ENCODE measurements at places on chromosomes 3 and 15.

GRCh38 chr15:52584414-52584813, 15.6 kb upstream of the ARPP19 start:
- no peak for DNase-seq

DNA sequence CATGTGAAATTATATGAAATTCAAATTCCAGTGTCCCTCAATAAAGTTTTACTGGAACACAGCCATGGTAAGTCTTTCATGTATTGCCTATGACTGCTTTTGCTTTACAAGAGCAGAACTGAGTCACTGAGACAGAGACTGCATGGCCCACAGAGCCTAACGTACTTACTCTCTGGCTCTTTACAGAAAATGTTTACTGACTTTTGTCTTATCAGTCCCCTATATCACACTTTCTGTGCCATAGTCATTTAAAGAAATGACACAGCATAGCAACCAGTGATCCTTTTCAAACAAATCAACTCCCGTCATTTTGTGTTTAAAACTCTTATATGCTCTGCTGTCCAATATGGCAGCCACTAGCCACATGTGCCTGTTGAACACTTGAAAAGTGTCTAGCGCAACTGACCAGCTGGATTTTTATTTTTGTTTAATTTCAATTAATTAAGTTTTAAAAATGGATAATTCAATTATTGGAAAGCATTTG, 129.7 kb upstream of the CDIN1 start:
- DNase-seq, result no peak

DNA sequence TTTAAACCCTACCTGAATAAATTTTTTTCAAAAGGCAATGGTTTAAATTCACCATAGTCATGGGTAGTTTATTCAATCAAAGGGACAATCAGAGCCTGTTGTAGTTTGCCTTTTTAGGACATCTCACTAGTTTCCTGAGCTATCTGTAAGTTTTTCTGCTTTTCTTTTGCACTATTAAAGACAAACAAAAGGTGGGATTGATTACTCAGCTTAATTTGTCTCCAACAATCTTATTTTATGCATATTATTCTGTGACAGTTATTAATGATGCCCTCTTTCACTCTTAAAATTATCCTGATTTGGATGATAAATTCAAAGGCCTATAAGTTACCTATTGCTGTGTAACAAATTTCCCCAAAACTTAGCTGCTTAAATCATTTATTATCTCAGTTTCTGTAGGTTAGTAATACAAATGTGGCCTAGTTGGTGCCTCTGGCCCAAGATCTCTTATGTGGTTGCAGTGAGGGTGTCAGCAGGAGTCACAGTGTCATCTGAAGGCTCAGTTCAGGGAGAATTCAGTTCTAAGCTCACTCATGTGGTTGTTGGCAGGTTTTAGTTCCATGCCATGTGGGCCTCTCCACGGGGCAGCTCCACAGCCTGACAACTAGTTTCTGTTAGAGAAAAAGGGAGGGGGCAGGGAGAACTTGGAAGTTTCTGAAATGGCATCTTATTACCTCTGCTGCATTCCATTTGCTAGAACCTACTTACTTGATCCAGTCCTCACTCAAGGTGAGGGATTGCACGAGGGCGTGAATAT, 16.0 kb downstream of the ARMC8 start:
- no peak for DNase-seq

GRCh38 chr3:152331998-152332397, 63.3 kb downstream of the MBNL1 start:
- DNase-seq, result no peak

DNA sequence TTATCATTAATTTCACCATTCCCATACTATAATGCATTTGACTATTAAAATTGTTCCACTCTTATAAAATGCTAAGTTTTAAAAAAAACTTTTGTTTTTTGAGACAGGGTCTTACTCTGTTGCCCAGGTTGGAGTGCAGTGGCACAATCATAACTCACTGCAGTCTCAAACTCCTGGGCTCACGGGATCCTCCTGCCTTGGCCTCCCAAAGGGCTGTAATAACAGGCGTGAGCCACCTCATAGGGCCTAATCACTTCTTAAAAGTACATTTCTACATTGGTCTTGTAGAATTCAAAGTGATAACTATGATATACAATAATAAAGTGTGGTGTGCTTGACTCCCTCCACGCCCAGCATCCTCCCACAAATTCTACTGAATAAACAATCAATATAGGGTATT, 3.0 kb downstream of the DENND4A start:
- DNase-seq, result no peak

DNA sequence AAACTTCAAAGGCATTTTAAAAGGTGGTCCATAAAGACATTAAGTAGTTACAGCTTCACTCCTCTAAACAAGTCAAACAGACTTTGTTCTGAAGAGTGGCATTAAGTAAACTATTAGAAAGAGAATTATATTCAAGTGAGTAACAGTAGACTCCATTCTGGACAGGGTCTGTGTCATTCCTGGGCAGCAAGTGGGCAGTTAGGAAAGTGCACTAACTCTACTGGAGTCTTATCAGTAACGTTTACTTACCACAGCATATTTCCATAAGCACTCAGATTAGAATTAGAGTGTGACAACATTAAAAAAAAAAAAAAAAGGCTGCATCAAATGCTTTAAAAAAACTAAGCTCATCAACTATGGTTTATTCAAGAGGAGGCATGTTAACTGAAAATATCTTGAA, 10.6 kb downstream of the UBR1 start:
- DNase-seq, result no peak

DNA sequence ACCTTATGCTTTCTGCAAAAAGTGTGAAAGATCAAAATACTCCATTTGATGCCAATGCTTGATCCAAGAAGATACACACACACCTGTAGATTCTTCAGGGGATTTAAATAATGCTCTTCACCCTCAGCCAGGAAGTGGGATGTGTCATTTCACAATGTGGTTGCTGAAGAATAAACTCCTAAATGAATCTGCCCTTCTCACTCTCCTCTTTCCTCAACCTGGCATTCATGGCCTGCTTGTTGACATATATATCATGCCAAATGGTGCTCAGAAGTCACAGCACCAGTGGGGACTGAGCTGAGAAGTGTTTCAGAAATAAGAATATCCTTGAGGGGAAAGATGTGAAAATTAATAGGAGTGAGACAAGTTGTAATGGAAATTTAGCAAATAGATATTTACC, 146.6 kb upstream of the ARHGEF26 start:
- no peak for DNase-seq

- no peak for DNase-seq
Observed at GRCh38 chr15:98676586-98677270, 28.4 kb downstream of the IGF1R start.

DNA sequence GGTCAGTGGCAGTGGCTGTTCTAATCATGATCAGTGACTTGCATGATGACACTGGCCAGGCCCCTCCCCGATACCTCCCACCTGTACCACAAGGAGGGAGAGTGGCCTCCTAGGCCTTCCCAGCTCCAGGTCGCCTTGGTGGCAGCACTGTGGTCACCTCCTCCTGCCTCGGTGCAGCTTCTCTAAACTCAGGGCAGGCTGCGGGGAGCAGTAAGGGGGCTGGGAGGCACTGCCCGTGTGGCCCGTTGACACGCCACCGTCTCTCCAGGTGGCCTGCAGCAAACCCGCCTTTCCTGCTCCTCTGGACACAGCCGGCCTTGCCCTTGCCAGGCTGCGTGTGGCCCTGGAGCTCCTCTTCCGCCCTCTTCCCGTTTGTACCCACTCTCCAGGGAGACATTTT, 184.1 kb downstream of the XXYLT1 start:
- DNase-seq, result no peak

DNA sequence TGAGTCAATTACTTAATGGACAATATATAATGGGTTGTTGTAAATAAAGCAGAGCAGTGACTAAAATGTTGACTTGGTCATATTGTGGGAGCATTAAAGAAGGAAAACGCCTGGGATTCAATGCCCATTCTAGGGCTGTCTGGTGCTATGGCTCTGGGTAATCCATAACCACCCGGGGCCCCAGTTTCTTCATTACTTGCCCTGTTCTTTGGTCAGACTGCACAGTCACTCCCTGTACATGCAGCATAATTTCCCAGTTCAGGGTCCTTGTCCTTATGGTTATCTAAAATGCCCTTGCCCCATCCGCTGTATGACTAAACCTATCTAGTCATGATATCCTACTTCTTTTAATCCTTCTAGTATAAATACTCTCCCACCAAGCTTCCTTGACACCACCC, 27.5 kb upstream of the DENND4A start:
- DNase-seq, result no peak

- DNase-seq, result no peak
Observed at GRCh38 chr3:130737622-130738021, 9.0 kb downstream of the PIK3R4 start.

DNA sequence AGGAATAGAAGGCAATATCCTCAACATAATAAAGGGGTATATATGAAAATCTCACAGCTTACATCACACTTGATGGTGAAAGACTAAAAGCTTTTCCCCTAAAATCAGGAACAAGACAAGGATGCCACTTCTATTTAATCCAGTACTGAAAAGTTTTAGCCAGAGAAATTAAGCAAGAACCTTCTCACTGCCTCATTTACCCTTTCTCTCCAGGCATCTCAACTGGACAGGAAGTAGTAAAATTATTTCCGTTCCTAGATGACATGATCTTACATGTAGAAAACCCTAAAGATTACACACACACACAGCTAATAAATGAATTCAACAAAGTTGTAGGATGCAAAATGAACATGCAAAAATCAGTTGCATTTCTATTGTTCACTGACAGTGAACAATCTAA, 11.2 kb downstream of the SCAP start:
- DNase-seq, result no peak
